Nephron progenitor cell (in vitro differentiated cells): ENCODE measurements at places on chromosomes 13 and 19.

DNA sequence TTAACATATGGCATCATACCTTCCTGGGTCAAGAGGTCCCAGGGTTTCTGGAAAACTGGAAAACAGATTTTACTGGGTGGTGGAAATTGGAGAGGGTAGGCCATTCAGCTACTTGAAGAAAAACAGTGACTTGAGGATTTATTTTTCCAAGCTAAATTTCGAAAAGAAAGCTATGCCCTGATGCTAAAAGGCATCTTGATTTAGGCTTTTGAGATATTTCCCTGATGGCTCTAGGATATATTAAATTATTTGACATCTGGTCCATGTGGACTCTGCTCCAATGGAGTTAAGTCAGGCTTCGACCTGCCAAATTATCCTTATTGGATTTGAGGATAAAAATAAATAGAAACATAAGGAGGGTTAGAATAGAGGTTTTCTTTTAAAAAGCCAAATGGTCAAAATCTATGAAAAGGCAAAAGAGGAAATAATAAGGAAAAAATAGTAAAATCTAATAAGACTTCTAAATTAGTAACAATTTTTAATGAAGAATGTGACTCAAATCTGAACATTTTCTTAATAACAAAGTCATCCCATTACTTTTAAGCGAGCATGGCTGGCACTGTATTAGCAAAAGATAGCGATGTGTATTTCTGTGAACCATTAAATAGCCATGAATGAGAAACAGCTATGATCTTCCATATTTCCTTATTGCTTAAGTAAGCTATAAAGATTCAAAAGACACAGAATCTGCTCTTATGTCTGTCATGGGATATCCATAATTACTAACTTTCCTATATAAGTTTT lies 190.0 kb upstream of the MIR17HG start:
- no peak for DNase-seq

- DNase-seq, result no peak
These were observed 21.0 kb downstream of the SERP2 start for GRCh38 chr13:44394658-44395057.

GRCh38 chr19:38812009-38812840 lies 520 bp downstream of the LGALS4 start:
- no peak for DNase-seq

GRCh38 chr13:51451134-51451466 lies 1.7 kb downstream of the INTS6 start:
- no peak for DNase-seq

DNA sequence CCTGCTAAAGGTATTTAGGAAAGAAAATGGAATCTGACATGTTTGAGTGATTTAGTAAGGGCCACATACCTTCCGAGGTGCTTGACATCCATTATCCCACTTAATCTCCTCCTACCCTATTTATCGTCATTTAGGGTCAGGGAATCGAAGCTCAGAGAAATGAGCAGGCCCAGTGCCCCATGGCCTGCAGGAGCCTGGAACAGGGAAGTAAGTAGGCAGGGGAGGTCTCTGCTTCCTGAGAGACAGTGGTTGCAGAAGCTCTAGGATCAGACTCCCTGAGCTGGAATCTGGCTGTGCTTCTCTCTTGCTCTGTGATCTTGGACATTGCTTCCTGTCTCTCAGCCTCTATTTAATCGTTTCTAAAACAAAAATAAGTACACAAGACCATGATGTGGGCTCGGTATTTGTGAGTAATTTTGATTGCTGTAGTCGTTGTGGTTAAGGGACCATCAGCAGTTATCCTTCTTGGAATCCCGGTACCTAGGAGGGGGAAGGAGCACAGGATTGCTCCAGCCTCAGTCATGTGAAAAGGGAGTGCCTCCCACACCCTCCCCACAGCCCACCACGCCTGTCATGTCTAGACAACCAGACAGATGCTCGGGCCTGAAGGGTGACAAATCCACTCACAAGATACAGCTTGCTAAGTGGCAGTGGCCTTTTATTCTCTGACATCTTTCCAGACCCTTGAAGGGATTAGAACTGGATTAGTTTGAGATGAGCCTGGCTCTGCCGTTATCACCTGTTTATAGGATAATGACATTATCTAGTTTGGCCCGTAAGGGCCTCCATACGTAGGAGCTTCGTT lies 169.2 kb upstream of the TSHZ3 start:
- DNase-seq, result no peak

DNA sequence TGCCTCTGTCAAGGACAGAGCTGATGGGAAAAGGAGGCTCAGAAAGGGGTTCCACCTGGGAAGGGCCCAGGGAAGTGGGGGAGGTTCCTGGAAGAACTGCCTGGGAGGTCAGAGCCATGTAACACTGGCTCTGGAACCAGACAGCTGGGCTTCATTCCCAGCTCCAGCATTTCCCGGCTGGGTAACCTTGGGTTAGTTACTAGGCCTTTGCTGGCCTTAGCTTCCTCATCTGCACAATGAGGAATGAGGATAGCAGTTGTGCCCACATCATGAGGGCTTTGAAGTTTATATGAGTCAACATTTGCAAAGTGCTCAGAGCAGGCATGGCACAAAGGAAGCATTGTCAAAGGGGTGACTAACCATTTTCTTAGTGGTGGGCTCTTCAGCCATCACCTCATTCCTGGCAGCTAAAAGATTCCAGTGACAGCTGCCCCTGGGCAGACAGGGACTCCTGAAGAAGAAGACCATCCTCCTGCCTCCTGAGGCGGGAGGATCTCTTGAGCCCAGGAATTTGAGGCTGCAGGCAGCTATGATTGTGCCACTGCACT lies 1.7 kb upstream of the DNAJB1 start:
- no peak for DNase-seq
